ENCODE measurements at places on chromosomes 4 and X.

GRCh38 chr4:14837860-14838259 lies 164.4 kb upstream of the CPEB2 start:
- DNase-seq = no peak

DNA sequence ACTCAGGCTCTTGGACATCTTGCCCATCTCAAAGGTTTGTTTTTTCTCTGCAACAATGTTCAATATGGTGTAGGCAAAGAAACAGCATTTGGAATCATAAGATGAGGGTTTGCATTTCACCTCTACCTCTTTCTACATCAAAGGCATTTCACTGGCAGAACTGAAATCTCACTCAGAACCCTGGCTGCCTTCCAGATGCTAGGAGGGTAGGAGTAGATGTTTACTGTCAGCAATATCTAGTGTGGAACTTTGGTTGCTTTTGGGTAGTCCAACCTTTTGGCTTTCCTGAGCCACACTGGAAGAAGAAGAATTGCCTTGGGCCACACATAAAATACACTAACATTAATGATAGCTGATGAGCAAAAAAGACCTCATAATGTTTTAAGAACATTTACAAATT lies 297.0 kb upstream of the KLF3 start:
- no peak for DNase-seq

DNA sequence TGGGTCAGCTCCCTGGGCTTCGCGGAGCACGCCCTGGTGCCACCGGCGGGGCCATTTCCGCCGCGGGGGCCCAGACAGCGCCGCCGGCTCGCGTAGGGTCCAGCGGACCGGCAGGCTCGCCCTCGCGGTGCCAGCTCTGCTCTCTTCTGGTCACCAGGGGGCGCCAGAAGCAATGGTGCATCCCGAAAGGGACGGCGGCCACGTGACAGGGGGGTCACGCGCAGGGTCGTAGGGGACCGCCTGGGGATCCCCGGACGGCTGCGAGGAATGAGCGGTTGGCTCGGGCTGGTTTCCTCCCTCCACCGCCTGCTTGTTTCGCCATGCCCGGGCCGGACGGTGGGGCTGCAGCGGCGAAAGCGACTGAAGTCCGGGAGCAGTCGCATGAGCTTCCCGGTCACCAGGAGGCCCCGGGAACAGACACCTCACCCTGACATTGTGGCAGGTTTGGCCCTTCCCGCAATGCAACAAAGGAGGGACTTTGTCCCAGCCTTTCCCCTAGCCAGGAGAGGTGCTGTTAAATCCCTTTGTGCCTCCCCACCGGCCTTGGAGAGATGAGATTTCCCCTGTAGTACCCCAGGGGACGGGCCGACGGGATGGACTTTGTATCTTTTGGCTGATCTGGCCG lies 15.8 kb downstream of the ZCCHC12 start:
- no peak for DNase-seq

DNA sequence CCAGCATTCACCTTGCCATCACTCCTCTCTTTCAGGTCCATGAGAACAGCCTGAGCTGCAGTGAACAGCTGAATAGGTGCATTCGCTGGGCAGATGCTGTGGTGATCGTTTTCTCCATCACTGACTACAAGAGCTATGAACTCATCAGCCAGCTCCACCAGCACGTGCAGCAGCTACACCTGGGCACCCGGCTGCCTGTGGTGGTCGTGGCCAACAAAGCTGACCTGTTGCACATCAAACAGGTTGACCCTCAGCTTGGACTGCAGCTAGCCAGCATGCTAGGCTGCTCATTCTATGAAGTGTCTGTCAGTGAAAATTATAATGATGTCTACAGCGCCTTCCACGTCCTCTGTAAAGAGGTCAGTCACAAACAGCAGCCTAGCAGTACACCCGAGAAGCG lies 3.2 kb downstream of the RASL11B start:
- no peak for DNase-seq

GRCh38 chr4:33272722-33273121 lies 2552.6 kb downstream of the PCDH7 start:
- DNase-seq = no peak

DNA sequence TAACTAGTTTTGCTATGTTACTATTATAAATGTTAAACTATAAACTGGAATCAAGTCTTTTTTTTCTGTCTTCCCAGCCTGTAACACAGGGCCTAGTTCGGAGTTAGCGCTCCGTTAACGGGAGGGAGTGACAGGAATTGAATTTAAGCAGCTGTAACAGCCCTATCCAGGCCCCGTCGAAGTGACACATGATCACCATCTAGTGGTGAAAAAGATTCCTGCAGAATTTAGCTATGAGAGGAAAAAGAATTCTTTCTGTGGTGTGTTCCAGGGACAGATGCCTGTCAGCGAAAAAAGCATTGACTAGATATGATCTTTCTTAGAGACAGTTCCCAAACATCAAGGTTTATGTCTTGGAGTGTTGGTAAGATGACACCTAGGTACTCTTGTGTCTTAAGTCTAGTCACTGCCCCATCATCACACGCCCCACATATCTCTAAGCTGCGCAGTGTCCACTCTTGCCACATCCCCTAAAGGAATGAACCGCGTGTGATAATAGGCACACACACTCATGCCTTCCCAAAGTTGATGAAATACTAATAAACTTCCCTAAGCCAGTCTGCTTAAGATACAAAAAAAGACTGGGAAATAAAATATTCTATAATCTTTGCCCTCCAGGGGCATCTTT lies 2.1 kb downstream of the GAB3 start:
- DNase-seq = no peak

DNA sequence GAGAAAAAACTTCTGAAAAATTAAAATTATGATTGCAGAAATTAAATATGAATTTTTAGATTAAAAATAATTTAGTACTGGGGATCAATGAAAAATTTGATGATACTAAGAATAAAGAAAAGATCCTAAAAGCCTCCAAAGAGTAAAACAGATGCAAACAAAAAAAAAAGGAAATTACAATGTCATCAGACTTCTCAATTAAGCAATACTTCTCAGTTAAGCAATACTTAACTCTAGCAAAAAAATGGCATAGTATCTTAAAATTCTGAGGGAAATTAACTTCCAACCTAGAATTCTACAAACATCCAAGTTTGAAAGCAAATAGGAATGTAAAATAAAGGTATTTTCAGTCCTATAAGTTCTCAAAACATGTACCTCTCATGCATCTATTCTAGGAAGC lies 141.2 kb upstream of the INTU start:
- DNase-seq = no peak

DNA sequence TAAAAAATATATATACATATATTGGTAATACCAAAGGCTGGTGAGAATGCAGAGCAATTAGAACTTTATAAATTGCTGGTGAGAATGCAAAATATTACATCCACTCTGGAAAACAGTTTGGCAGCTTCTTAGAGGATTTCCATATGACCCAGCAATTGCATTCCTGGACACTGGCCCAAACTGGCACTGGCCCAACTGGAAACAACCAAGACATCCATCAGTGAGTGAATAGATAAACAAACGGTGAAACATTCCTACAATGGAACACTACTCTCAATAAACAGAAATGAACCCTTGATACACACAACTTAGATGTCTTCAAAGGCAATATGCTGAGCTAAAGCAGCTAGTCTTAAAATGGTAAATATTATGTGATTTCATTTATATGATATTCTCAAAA lies 524.2 kb downstream of the IQCM start:
- DNase-seq = no peak

DNA sequence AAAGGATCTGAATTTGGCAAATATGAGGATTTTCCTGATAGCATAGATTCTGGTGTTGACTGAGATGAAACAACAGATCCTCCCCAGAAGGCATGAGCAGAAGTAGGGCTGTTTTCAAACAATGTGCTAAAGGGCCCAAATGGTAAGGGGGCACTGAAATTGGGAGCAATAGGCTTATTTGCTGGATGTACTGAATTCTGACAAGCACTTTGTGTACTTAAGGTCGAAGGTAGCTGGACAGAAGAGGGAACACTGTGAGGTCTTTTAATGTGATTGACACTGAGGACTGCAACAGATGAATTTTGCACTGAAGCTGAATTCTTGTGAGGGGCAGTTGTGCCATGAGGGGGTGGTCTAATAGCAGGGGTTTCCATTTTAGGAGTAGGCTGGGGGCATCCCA lies 21.2 kb upstream of the COX18 start:
- DNase-seq = no peak

DNA sequence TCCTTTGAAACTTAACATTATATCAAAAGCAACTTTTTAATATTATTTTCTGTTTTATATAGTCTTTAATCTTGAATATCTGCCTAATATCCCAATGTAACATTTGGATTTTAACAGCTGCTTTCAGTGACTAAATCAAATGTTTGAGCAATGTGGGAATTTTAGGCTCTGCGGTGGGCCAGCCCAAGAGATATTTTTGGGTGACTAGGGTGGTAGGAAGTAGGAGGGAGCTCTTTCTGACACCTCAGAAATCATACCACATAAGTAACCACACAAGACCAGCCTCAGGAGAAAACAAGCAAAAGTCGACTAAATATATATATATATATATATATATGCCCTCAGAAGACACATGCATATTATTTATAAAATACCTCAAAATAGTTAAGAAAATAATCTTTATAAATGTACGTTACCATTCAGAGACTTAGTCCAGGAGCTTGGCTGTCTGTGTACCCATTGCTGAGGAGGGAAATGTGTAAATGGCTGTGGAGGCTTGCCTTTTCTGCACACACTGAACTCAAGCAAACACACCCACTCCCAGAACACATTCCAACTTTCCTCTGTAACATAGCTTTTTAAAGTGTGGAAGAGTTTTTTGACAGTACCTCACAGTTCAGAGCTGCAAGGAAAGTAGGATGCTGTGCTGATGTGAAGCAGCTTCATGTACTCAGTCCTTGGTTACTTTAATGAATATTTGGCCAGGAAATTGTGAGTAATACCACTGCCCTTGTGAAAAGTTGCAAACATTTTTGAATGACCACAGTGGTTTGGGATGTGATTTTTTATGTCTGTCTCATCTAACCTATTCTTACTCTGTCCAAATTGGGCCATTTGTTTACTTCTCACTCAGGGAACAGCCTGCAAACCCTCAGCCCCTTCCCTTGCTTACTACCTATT lies at the start of gene RTL3:
Gene RTL3, minus strand, starts transcription at position 484 of the 900 bp plus-strand sequence. CDS start 908 bp downstream, outside the sequence.
- DNase-seq = no peak

DNA sequence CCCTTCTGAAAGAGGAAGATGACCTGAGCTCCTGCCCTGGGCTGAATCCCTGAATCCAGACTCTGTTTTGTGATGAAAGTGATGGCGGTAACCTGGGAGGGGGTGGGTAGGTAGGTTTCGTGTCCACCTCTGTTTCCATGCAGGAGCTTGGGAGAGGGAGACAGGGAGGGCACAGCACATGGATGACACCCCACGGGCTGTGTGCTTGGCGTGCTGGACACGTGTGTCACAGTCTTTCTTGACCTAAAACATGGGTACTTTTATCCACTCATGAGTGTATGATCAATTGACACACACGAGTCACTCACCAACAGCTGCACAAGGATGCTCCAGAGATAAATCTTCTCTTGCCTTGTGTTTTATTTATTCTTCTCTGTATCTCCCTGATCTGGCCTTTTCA lies 111.5 kb downstream of the DHRSX start:
- no peak for DNase-seq

GRCh38 chrX:41981481-41982013 lies 58.2 kb upstream of the CASK start:
- DNase-seq = no peak

DNA sequence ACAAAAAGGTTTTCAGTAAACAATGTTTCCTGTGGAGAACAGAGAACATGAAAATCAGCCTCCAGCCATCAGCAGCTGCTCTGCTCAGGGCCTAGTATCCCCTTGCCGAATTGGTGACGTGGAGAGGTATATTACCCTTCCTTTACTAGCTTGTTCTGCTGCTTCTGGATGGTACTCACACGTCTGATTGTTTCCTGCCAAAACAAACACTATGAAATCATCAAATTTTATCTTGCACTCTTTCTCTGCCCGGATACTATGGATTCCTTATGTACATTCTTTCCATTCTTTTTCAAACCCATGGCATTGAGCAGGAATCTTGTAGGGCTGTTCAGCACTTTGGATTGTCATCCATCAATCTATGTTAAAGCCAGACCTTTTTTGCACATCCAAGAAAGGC lies 18.8 kb upstream of the METAP1 start:
- no peak for DNase-seq

GRCh38 chr4:5018603-5019002 lies 655 bp downstream of the CYTL1 start:
- DNase-seq = no peak

GRCh38 chr4:59243038-59243437 lies 1957.1 kb upstream of the ADGRL3 start:
- no peak for DNase-seq

- no peak for DNase-seq
These were observed at the start of gene CLCN4 for GRCh38 chrX:10156199-10157031. TSS of gene CLCN4 (plus strand) at chrX:10156975. CDS start at chrX:10185033, 28,058 bp downstream.

DNA sequence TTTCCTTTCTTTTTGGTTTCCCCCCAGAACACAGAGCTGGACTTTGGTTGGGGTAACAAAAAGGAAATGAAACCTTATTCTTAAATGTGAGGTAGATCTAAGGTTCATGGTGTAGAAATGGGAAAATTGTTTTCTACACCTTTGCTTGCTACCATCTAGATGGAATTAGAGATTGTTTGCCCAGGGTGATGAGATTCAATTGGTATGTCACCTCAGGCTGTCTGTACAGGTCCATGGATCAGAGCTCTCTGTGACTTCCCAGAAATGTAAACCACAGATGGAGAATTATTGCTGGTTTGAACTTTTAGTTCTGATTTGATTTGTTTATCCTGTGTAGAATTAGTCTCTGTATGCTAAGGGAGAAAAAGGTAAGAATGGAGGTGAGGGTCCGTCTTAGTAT lies 146.7 kb downstream of the PCDH7 start:
- DNase-seq = no peak

DNA sequence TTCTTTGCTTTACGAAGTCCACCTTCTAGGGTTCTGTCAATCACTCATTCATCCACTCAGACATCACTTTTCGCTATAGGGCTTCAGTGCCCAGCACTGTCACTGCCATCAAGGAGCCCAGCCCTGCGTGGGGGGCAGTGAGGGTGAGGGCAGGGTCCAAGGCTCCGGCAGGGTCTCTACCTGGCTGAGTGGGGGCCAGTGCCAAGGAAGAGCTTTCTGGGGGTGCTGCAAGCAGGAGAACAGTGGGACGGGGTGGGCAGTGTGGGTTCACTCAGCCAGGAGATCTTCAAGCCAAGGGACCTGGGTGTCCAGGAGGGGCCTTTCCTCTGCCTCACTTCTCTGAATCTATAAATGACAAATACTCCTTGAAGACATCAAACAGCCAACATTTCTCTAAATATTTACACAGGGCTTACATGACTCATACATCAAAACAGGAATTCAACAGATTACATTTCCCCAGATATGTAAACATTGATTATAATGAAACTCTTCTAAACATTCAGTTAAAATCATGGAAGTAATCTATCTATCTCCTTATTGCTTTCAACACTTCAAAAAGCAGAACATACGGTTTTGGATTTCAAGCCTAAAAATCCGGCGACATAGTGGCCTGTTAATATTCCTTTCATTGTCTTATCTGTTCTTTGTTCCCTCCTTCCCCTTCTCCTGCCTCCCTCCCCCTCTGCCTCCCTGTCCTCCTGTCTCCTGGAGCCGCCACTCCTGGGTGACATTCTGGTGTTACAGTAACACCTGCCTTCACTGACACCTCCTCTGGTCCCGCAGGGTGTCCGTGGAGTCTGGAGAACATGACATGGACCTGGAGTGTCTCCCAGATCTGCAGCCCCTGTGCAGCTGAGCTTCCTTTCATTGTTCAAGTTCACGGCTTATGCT lies 94.4 kb upstream of the ADRA2C start:
- no peak for DNase-seq
